ENCODE measurements at places on chromosomes 2 and 18.

- DNase-seq, result no peak
Measured at GRCh38 chr2:186201371-186201770, 284.7 kb upstream of the ZC3H15 start.

- DNase-seq, result no peak
Measured at GRCh38 chr18:46324087-46324955, 220.1 kb downstream of the HAUS1 start.

GRCh38 chr2:150464270-150464669, 23.2 kb downstream of the RND3 start:
- no peak for DNase-seq

DNA sequence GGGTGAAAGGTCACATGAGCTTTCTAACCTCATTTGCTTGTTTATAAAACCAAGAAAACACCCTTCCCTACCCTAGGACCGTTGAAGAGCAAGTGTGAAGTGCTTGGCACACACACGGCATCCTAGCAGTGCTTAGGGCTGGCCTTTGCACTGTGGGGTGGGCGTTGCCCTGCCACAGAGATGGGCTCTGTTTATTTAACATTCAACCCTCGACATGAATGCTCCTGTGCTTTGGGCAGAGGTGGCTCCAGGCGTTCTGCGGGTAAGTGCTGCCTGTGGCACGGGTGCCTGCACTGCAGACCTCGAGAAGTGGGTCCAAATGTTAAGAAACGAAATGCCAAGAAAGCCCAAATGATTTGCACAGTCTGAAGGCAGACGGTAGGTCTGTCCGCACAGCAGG, 170.1 kb downstream of the FHOD3 start:
- no peak for DNase-seq

DNA sequence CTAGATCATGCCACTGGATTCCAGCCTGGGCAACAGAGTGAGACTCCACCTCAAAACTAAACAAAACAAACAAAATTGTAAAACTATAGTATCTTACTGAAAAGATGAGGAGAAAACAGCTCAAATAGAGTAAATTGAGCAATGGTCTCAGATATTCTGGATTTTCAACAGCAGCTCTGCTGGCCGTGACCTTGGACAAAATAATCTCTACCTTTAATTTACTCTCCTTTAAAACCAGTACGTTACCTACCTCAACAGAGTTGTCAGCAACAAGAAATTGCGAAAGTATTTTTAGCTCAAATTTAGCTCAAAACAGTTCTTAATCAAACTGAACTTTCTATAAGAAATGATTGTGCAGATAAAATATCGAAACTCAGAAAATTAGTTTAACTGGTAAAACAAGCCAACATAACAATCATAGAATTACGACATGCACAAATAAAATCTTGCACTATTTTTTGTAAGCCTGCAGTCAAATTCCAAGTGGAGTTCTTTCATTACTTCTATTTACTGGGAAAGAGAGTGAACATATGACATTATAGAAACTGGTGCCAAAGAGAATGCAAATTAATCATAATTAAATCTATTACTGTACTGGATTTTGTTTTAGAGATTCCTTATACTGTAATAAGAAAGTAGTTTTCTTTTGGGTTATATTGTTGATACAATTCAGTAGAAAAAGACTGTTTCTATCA, 40.8 kb downstream of the TRIP12 start:
- DNase-seq, result no peak

GRCh38 chr2:150410809-150411208, 76.7 kb downstream of the RND3 start:
- DNase-seq, result no peak

- no peak for DNase-seq
Measured at GRCh38 chr2:67638146-67638545, 241.0 kb downstream of the ETAA1 start.
